ENCODE measurements at places on chromosomes 1 and 21.

- DNase-seq: no peak
Measured at GRCh38 chr1:201745023-201745422, 83.9 kb upstream of the IPO9 start.

GRCh38 chr1:154747740-154748404, 122.2 kb downstream of the KCNN3 start:
- DNase-seq: peak; percentile 81

DNA sequence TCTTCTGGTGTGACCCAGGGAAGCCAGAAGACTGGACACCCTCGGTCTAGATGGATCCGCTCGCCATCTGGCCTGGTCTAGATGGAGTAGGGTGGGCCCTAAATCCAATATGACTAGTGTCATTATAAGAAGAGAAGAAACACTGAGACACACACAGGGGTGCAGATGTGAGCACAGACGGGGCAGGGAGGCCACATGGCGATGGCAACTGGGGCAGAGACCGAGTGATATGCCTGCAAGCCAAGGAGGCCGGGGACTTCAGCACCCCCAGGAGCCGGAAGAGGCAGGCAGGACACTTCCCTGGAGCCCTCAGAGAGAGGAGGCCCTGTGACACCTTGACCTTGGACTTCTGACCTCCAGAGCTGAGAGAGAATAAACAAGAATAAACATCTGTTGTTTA, 5.6 kb upstream of the TFF3 start:
- DNase-seq: no peak

DNA sequence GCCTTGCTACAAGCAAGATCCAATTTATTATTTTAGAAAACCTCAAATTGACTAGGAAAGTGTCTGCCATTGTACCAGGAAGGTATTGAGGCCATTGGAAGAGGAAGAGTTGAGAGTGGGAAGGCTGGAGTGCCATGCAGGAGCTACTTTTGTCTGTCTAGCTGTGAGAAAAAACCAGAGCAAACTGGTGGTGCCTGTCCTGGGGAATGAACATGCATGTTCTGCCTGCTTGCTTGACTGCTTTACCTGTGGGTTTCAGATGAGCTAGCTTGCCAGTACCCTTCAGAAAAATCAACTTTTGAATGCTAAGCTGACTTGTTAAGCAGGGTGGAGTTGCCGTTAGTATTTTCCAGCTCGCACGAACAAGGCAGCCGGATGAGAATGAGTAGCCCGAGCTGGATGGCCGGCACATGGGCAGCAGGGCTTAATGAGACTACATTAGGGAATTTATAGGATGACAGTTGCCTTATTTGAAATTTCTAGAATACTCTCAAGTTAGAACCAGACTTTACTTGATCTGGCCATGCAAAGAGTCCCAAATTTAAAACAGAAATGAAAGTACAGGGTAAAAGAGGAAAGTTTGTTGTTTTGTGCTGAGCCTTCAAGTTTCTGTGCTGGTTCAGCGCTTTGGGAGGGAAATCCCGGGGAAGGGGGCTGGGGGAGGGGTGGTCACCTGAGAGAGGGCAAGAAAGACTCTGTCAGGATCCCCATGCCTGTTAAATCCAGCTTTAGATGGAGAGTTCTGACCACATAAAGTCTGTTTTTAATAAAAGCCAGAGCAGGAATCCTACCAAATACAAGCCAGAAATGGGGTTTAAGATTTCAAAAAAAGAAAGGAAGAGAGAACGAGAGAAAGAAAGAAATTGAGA, 29.6 kb upstream of the C1orf105 start:
- DNase-seq: no peak

GRCh38 chr1:208161656-208162375, 82.4 kb downstream of the PLXNA2 start:
- DNase-seq: no peak

DNA sequence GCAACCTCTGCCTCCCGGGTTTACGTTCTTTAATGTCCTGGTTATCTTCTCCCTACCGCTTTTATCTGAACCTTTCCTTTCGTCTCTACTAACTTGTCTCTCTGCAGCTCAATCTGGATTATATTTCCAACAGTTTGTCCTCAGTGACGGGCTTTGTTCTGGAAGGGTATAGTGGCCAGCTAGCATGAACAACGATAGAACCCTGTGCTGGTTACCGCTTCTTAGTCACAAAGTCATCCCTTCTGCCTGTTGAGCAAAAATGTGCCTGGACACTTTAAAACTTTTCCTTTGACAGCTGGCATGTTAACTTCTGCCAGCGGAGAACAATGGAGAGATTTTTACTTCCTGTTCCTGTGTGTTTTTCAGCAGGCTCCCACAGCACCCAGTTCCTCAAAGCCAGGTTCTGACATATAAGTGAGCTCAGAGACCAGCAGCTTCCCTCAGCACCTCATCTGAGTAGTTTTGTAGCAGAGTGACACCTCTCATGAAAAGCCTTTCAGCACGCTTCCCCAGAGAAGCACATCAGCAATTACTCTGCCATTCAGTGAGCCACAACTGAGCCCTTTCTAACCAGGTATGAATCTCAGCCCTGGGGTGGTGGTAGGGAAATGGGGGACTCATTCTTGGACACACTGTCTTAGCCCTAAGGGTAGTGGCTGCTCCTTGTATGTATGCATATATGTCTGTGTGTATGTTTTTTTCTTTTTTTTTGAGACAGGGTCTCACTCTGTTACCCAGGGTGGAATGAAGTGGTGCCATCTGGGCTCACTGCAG, 23.6 kb upstream of the CCDC17 start:
- DNase-seq: no peak

GRCh38 chr1:220684890-220685289, 5.3 kb upstream of the C1orf115 start:
- no peak for DNase-seq

Data from left forelimb (tissue), 1 donor.